ENCODE measurements at places on chromosomes 2 and 18.

DNA sequence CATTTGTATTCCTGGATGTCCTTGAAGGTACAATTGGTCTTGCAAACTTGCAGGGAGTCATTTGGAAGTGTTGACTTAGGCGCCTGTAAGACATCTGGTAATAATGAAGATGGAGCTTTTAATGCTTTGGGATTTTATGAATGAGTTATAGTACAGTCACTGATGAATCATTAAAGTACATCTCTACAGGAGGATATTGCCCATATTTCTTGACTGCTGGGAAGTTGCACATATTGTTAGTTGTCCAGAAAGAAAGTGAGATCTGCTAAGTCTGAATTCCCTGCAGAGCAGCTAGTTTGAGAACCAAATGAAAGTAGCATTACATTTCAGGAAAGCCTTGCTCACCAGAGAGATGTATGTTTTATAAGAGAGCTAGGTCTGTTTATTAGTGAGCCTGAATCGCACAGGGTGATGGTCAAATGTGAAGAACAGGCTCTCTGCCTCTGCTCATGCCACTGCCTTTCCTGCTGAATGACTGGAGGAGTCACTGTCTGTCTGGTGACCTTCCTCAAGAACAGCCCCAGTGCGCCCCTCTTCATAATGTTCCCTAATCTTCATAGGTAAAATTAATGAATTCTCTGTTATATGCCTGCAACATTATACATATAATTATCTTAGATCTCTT is 138.9 kb upstream of the KLHL14 start:
- no peak for DNase-seq

- no peak for DNase-seq
These were observed 40.6 kb upstream of the RFX8 start for GRCh38 chr2:101515477-101515876.

- DNase-seq: no peak
These were observed 45.0 kb downstream of the RTP5 start for GRCh38 chr2:241914542-241914941.

- no peak for DNase-seq
These were observed 36.7 kb downstream of the EMX1 start for GRCh38 chr2:72953976-72954375.

DNA sequence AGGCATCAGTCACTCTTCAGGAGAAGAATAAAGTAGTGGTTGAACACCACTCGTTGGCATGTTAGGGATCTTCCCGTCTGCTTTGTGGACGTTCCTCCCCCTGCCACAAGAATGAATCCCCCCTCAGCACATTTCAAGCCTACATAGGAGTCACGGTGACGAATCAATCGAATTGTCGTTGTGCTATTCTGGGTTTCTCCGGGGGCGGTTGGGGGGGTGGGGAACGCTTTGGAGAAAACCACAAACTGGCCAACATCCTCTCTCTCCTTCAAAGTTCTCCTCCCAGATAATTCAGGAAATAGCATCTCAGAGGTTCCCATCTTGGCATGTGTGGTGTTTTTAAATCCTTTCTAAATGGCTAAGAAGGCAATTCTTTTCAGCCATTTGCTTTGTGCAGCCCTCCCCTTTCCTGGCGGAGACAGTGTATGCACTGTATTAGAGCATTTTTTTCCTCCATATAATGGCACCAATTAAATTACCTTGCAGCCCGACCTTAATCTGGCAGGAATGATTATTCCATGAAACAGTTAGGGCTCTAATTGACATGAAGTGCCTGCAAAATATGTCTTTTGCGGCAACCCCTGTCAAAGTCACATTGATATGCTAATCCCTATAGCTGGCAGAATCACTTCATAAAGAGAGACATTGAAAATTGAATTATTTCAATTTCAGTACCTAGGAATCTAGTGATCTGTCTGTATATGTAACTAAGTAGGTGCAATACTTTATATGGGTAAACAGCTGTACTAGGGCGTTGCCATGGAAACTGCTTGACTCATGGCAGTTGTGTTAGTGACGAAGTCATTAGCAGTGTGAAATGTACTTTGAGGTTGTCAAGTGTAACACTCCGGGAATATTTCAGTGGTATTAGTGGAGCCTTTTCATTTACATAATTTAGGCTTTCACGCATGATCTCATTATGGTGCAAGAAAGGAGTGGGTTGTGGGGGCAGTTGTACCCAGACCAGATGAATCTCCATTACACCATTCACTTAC is 323.4 kb upstream of the SLC14A2 start:
- no peak for DNase-seq

DNA sequence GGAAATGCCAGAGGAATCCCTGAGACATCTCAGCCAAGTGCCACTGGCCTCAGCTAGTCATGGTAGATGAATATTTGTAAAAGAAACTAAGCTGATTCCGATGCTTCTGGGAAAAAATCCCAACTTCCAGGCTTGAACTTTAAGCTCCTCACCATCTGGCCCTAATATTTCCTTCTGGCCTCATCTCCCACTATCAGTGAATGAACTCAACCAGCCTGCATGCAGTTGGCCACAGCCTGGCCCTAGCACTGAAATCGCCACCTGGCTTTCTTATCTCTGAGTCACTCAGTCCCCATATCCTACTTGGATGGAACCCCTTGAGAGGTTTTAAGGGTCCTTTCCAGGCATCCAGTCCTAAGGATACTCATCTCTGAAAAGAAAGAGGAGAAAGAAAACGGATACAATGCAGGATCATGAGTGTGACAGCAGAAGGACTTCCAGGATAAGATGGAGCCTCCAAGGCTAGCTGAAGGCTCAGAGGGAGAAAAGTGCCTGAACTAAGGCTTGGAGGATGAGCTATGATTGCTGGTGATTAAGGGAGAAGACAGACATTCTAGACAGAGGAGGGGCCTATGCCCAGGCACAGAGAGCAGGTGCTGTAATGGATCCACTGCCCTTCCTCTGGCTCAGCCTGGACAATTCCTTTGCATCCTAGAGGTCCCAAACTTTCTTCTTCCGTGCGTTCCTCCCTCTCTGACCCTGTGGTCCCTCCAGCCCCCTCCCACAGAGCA is 141.5 kb upstream of the MYCN start:
- DNase-seq: no peak

- DNase-seq: no peak
These were observed 36.4 kb downstream of the ADAM17 start for GRCh38 chr2:9519250-9519649.

DNA sequence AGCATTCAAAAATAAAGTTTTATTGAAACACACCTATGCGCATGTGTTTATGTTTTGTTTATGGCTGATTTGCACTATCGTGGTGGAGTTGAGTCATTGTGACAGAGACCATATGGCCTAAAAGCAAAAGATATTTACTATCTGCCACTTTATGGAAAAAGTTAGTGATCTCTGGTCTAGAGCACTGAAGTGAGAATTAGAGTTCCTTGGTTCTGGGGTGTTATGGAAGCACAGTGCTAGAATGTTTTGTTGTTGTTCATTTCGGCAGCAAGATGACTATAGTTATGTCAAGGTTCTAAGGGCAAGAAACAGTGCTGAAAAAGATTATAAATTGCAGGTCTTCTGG is 416.5 kb downstream of the SLC4A3 start:
- no peak for DNase-seq

DNA sequence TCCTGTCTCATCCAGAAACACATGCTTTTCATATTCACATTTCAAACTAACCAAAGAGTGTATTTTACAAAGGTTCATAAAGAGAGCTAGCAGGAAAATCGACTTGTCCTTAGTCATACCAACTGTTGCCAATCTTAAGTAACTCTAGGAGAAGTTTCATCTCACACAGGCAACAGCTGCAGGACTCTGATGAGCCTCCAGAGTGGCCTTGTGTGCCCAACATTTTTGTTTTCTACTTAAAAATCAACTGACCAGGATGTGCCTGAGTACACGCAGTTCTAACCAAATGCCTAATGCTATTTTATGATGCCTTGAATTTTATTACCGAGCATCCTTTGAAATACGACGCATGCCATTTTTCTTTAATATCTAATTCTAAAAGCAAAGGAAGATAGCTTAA is 595.9 kb upstream of the LRRTM4 start:
- DNase-seq: no peak

DNA sequence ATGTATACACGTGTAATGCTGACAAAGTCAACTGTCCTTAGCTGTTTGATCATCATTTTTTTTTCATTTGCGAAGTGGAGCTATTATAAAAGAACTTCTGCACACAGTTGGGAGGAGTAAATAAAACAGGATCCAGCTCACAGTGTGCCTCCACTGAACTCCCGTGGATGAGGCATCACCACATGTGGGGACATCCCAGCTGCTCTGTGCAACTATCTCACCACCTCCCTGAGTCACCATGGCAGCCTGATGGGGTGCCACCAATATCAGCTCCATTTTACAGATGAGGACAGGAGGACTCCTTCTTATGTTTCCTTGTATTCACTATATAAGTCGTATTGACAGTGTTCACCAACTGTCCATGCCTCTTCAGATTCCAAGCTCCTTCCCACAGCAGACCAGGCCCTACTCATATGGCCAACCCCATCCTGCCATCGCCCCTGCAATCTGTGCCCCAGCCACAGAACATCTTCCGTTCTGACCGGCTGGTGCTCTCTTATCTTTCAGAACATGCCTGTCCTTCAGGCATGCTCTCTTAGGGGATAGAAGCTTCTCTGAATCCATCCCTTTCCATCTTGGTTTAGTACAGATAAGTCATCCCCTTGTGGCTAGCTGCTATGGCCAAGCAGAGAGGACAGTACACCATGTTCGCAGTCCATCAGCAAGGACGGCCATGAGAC is 288.1 kb downstream of the RNF144A start:
- DNase-seq: no peak

DNA sequence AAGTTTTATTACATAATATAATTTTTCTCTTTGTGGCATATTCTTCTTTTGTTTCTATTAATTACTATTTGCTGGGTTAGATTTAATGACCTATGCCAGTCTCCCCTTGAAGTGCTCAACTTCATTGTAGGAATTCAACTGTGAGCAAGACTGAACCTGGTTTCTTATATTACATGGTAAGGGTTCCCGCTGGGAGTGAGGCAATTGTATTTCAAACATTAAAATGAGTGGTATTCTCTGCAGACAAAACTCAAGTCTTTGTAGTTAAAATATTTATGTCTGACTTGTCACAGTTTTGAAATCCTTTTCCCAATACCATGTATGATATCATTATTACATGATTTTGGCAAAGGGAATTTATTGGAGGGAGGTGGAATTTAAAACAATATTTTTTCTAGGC is 278.7 kb downstream of the GULP1 start:
- DNase-seq: no peak

- no peak for DNase-seq
These were observed 168.6 kb downstream of the KCNE4 start for GRCh38 chr2:223220658-223220925.

DNA sequence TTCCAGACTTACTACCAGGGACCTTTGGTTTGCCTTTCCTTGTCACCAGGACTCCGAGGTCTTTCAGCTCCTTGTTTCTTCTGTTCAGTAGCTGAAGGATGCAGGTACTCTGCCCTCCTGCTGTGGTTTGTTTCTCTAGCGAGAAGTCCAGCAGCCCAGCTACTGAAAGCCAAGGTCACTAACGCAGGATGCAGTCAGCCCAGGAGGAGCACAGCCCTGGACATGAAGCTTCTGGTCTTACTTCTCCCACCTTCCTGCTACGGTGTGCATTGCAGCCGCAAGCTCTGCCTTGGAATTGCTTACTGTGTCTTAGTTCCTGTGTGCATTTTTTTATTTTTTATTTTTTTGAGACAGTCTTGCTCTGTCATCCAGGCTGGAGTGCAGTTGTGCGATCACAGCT is 62.4 kb downstream of the DGKD start:
- no peak for DNase-seq

DNA sequence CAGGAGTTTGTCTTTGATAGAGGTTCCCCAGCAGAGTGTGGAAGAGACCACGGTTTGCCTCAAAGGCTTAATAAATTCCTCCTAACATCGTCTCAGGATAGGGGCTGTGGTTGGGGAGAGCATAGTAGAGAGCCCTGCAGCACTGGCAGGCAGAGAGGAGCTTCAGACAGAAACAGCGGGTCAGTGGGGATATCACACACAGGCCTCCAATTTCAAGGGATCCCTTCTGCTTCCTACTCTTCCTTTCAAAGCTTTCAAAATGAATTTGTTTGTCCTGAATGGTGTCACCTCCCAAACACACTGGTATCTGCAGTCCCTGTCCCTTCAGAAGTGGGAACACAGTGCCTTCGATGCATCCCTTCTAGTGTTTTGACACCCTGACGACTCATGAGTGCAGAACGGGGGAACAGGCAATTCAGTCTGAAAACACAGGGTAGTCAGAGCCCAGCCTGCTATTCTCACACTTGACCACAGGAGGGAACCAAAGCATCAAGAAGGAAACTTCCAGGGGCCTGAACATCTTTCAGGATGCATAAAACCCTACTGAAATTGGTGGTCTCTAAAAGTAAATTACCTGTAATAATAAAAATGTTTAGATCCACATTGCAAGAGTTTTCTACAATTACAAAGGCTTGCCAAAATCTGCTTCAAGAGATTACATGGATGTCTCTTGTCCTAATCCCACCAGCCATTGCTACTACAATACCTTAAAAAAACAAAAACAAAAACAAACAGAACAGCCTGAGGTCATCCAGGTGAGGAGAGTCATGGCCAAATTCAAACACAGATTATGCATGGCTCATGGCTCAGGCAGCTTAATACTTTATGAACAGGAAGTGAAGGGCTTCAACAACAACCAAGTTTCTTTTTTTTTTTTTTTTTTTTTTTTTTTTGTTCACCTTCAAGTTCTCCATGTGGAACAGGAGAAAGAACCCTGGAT is 49.8 kb downstream of the SLC14A2 start:
- peak; percentile 4 for DNase-seq

DNA sequence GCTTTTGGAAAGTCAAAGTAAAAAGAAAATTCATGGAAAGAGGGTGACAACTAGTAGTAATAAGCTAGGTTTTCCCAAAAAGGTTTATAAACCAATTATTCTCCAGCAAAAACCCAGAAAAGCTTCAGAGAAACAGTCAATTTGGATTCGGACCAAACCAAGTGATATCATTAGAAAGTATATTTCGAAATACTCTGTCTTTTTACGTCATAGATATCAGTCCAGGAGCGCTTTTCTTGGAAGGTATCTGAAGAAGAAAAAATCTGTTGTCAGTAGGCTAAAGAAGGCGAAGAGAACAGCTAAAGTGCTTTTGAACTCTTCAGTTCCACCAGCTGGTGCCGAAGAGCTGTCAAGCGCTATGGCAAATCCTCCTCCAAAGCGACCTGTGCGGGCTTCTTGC is 36.6 kb downstream of the ZDBF2 start:
- no peak for DNase-seq

DNA sequence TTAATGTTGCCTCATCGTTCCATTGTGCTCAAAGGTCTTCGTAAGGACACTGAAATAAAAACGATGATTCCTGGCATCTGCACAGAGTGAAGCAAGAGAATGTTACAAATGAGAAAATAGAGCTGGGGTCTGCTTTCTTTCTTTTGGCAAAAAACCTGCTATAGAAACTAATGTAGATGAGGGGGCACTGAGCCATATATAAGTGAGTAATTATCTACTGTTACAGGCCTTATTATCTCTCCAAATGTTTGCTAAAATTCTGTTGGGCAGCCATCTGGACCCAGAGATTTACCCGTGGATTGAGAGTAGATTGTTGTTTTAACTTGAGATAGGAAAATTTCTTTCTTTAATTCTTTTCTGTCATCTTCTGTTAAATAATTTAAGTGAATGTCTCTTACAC is 472.5 kb upstream of the PIK3C3 start:
- no peak for DNase-seq

- no peak for DNase-seq
These were observed 27.6 kb upstream of the UGP2 start for GRCh38 chr2:63814114-63814513.
